A549 treated with CORT108297 at 1 μM for 4 hours (cell line): ENCODE measurements at places on chromosomes 16 and 17. TPM values are rescaled to one million over a fixed set of nuclear protein-coding genes. Genes with fewer than 3 reads are reported as not detected.

The XYLT1 gene
- total RNA-seq, result 0.62 to 1.1 TPM (median 0.72 TPM) in 5 replicates

The NOXO1 gene
- total RNA-seq, result 0.09 to 0.52 TPM (median 0.21 TPM) in 5 replicates

The AXIN2 gene
- 0.78 to 1.4 TPM (median 0.95 TPM) in 5 replicates for total RNA-seq

The CHST6 gene
- 0.10 to 0.15 TPM (median 0.13 TPM) in 5 replicates for total RNA-seq

The RAB11FIP4 gene
- 1.2 to 2.0 TPM (median 1.7 TPM) in 5 replicates for total RNA-seq

The EVPL gene
- 12.0 to 19.5 TPM (median 18.2 TPM) in 5 replicates for total RNA-seq

The TSPAN10 gene
- total RNA-seq, result 4.7 to 6.7 TPM (median 5.5 TPM) in 5 replicates

The TEX14 gene
- total RNA-seq, result 0.07 to 0.16 TPM (median 0.15 TPM) in 5 replicates

The SLC25A10 gene
- 27.8 to 48.8 TPM (median 47.9 TPM) in 5 replicates for total RNA-seq

The KARS1 gene
- 164 to 178 TPM (median 166 TPM) in 5 replicates for total RNA-seq

The CD300LB gene
- 0.03 to 0.14 TPM (median 0.09 TPM) in 4 of 5 replicates, not detected in the other for total RNA-seq

The PERCC1 gene
- total RNA-seq, result not detected in 5 replicates

The SERPINF2 gene
- total RNA-seq, result 1.4 to 2.2 TPM (median 2.0 TPM) in 5 replicates

The NPIPA3 gene
- 0.65 to 1.8 TPM (median 1.6 TPM) in 5 replicates for total RNA-seq

The TMEM238L gene
- total RNA-seq, result not detected in 5 replicates

The SCN4A gene
- 0.02 to 0.06 TPM (median 0.02 TPM) in 5 replicates for total RNA-seq

The GOSR1 gene
- 31.7 to 45.9 TPM (median 34.1 TPM) in 5 replicates for total RNA-seq

The TBX2 gene
- total RNA-seq, result 4.5 to 7.6 TPM (median 7.0 TPM) in 5 replicates

The GRB7 gene
- total RNA-seq, result 3.9 to 7.3 TPM (median 6.6 TPM) in 5 replicates

The SDR42E2 gene
- not detected in 5 replicates for total RNA-seq

The CLEC10A gene
- total RNA-seq, result not detected in 5 replicates

The KRT23 gene
- total RNA-seq, result 0.08 to 0.14 TPM (median 0.10 TPM) in 3 of 5 replicates, not detected in the others

The RGS9 gene
- 6.0 to 7.4 TPM (median 6.0 TPM) in 5 replicates for total RNA-seq

The UMOD gene
- total RNA-seq, result not detected in 5 replicates

The TRIM25 gene
- total RNA-seq, result 63.1 to 69.0 TPM (median 66.2 TPM) in 5 replicates

The MT3 gene
- total RNA-seq, result 0.28 to 0.43 TPM in 2 of 5 replicates, not detected in the others

The CCL16 gene
- not detected in 5 replicates for total RNA-seq

The CHD3 gene
- total RNA-seq, result 58.9 to 70.4 TPM (median 63.8 TPM) in 5 replicates

The SMPD3 gene
- 0.10 to 0.31 TPM (median 0.14 TPM) in 5 replicates for total RNA-seq

The SMYD4 gene
- 8.0 to 10.0 TPM (median 9.0 TPM) in 5 replicates for total RNA-seq

The PPP1R27 gene
- 0.10 to 0.43 TPM (median 0.17 TPM) in 4 of 5 replicates, not detected in the other for total RNA-seq

The CDH11 gene
- total RNA-seq, result 0.14 to 0.70 TPM (median 0.61 TPM) in 5 replicates

The SMARCE1 gene
- total RNA-seq, result 107 to 116 TPM (median 111 TPM) in 5 replicates

The KRTAP2-1 gene
- not detected in 5 replicates for total RNA-seq

The KLHL10 gene
- total RNA-seq, result 0.06 to 0.09 TPM (median 0.07 TPM) in 3 of 5 replicates, not detected in the others

The NACA2 gene
- not detected in 5 replicates for total RNA-seq
